Activated CD8-positive, alpha-beta memory T cell treated with anti-CD3 and anti-CD28 coated beads, Interleukin-2, amount 10 ng/mL, durations not matched to agents 7 days and 5 days (primary cell): ENCODE measurements at places on chromosomes 6 and 20. TPM values are rescaled to one million over a fixed set of nuclear protein-coding genes. Genes with fewer than 3 reads are reported as not detected.
A peak's percentile ranks its signal among the peaks of the same experiment; 100 is the strongest.

The ADAM33 gene
- total RNA-seq = not detected

The AVP gene
- total RNA-seq = not detected

The RFX6 gene
- not detected for total RNA-seq

The BHLHE23 gene
- total RNA-seq = not detected

DNA sequence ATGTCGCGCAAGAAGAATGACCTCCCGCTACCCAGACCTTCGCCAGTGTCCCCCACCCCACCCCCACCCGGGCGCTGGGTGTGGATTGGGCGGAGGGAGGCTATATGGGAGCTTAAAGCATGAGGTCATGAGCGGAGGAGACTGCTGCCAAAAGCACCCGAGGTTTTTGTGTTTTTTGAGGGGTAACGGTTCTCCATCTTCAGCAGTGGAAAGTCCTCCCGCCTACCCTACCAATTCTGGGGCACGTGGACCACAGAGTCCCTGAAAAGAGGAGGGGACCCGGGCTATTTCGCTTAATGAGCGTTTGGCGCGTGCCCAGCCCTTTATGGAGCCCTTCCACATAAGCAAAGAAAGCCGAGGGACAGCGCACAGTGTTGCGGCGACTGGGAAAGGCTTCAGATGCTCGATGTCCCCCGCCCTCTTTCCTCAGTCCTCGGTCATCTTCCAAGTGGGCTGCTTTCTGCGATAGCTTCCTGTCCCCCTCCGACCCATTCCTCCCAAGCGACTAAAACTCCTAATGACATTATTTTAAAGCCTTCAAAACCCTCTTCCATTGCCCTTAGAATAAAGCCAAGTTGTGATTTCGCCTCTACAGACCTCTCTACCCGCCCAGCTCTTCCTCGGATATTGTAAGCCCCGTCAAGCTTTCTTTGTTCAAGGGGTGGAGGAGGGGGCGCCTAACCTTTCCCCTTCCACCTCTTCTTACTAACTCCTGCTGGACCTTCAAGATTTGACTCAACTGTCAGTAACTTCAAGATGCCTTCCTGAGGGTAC lies 2.1 kb upstream of the TRERF1 start:
- H3K4me1 ChIP-seq = peaks cover 23% of the 10 kb centered on the region
- H3K36me3 ChIP-seq = peaks cover 6% of the 10 kb centered on the region
- DNase-seq = no peak

- H3K4me1 ChIP-seq = peaks cover 46% of the 10 kb centered on the region
- H3K36me3 ChIP-seq = peaks cover 51% of the 10 kb centered on the region
- peaks cover 4% of the 10 kb centered on the region for H3K27me3 ChIP-seq
- H3K4me3 ChIP-seq = peak overlapping the region; percentile 98
Measured at GRCh38 chr6:31270788-31271640, 878 bp downstream of the HLA-C start.

- DNase-seq = no peak
- H3K4me1 ChIP-seq = no peaks in the 10 kb centered on the region
Measured at GRCh38 chr6:28433119-28433518, 10.2 kb downstream of the ZSCAN23 start.

GRCh38 chr20:10642856-10643559 lies 30.8 kb downstream of the JAG1 start:
- H3K36me3 ChIP-seq = peaks cover 1% of the 10 kb centered on the region
- H3K4me1 ChIP-seq = peaks cover 11% of the 10 kb centered on the region
- peaks cover 8% of the 10 kb centered on the region for H3K27me3 ChIP-seq
- no peak overlapping the region for H3K4me3 ChIP-seq
- no peak overlapping the region for H3K27ac ChIP-seq
- no peak for DNase-seq
